ENCODE measurements at places on chromosomes 6 and 20. TPM values are rescaled to one million over a fixed set of nuclear protein-coding genes. Genes with fewer than 3 reads are reported as not detected.

The POM121L2 gene
- total RNA-seq: not detected

The PLN gene
- total RNA-seq: not detected

The RAMACL gene
- total RNA-seq: 0.19 TPM

The OR2H1 gene
- total RNA-seq: not detected
